ENCODE measurements at places on chromosomes 12 and 14.
A peak's percentile ranks its signal among the peaks of the same experiment; 100 is the strongest.

GRCh38 chr14:42429401-42429800 is 822.7 kb downstream of the LRFN5 start:
- no peak for DNase-seq

- DNase-seq, result no peak
Measured at GRCh38 chr14:41900644-41901043, 294.0 kb downstream of the LRFN5 start.

DNA sequence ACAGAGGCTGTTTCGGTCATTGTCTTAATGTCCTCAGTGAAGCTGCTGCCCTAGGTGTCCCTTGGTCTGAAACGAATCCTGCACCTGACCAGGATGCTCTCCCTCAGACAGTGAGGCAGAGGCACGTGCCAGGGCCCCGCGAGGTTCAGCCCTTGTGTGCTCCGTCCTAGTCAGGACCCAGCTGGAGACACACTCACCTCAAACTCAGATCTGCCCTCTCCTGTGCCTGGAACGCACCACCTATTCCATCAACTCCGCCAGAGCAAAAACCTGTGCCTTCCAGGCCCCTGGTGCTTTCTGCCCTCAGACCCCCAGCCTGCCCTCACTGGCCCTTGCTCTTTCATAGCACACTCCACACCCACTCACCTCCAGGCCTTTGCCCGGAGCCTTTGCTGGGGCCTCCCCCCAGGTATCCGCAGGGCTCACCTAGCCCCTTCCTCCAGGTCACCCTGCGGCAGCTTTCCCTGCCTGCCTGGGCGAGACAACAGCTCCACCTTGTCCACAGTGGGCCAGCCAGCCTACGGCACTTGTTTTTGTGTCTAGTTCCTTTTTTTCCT is 150.6 kb downstream of the BCL11B start:
- no peak for DNase-seq

- no peak for DNase-seq
Measured at GRCh38 chr14:73744874-73745529, 30.8 kb upstream of the PNMA1 start.

DNA sequence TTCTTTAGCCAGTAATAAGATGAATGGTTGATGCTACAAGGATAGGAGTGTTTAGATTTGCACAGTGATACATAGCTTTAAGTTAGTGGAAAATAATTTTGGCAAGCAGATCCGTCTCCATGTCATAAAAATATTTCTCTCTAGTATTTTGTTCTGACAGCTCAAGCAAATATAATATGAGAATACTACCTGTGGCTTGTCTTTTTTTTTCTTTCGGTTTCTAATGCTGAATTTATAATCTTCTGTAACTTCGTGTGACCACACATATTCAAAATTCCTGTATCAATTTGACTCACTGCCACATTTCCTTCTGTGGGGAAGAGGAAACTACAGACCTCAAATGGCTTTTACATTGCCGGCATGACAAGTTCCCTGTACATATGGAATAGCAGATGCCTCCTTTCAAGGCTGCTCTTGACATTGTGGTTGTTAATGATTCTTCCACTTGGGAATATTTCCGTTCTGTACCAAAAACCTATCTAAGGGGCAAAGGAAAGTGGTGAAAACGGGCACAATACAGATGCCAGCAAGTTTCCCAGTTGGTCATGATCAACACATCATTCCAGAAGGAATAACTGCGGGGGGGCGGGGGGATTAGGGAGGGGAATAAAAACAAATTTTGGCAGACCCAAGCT is 103.6 kb upstream of the CCDC91 start:
- no peak for DNase-seq

DNA sequence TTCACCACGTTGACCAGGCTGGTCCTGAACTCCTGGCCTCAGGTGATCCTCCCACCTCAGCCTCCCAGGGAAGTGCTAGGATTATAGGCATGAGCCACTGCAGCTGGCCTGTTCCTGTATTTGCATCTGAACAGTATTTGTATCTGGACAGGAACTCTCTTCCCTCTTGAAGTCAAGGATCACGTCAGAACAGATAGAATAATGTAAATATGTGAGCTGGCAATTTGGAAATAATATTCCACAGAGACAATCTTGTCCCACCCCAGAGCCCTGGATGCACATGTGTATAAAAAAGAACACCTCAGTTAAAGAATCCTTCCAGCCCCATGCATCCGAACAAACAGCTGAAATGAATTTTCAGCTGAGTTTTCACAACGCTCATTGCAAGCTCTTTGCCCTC is 118.3 kb downstream of the VEZT start:
- no peak for DNase-seq

- DNase-seq, result no peak
Measured at GRCh38 chr14:23025151-23025814, 9.4 kb downstream of the PSMB5 start.

DNA sequence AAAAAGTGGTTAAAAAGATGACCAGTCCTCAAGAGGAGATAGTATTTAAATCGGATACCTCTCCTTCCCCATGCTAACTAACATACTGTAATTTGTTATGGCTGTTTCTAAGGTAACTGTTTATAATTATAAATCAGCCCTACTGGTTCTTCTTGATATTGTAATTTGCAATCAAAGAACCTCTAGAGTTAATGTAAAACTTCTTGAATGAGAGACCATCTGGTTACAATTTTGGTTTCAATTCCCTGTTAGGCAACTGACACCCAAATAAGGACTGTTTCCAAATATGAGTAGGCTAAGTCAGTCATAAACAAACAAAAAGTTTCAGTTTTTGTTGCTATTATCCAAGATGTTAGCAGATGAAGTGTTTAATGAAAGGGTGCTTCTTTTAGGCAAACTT is 120.2 kb upstream of the DNM1L start:
- no peak for DNase-seq

GRCh38 chr14:77722301-77722700 is 14.4 kb downstream of the SLIRP start:
- no peak for DNase-seq

- DNase-seq, result peak; percentile 28
Measured at GRCh38 chr14:54450535-54450934, 9.4 kb upstream of the CNIH1 start.

GRCh38 chr12:113894697-113895096 is 71.4 kb downstream of the RBM19 start:
- no peak for DNase-seq

DNA sequence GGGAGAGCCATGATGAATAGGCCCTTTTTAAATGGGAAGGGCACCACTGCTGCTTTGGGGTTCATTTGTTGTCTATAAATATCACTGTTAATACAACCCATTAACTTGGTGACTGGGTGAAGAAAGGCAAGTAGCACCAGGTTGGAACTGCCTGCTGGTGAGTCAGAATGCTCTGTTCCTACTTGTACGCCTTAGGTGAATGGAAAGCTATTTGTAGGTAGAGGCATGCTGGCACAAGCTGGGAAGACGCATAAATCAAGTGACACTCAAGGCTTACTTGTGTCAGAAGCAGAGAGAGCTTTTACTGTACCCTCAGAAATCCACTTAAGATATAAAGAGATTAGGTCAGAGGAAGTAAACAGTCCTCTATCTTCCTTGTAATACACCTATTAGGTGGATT is 142.5 kb downstream of the TMX1 start:
- no peak for DNase-seq

GRCh38 chr12:12999959-13000615 is at the start of gene HEBP1:
Gene HEBP1 (minus strand): TSS chr12:13000265. CDS start chr12:13000114, 151 bp downstream.
- DNase-seq, result peak; percentile 95

DNA sequence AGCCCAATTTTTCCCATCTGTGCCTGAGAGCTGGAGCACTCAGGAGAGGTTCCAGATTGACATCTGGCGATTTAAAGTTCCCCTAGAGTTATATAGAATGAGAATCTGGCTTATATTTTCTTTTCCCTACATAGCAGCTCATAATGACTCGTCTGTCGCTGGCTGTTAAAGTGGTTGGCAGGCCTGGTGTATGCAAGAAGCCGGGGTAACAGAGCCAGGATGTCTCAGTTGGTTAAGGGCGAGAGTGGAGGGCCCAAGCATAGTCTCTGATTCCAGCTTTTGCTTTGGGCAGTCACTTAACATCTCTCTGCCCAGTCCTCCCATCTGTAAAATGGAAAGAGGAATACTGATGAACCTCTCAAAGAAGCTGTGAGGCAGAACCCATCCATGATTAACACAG is 751.6 kb downstream of the NOVA1 start:
- no peak for DNase-seq

- no peak for DNase-seq
Measured at GRCh38 chr14:48504921-48505320, 829.5 kb upstream of the MDGA2 start.

GRCh38 chr12:65189028-65189718 is 19.8 kb downstream of the LEMD3 start:
- no peak for DNase-seq

GRCh38 chr14:22978981-22979671 is 3.2 kb downstream of the AJUBA start:
- no peak for DNase-seq

DNA sequence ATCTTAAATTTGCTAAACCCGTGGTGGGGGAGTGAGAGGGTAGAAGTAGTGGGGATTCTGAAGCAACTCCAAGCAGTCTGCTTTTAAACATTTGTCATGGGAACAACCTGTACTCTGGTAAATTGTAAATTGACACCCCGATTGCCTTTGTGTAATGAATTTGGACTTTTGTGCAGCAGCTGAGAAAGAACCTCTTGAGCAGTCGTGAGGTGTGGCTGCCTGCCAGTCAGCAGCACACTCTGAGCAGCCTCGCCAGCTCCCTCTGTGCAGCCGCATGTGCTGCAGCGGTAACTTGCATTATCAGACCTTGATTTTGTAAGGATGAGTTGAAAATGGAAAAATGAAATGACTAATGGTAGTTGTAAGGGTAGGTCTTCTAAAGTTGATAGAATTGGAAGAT is 74.3 kb downstream of the SUSD6 start:
- DNase-seq, result no peak

DNA sequence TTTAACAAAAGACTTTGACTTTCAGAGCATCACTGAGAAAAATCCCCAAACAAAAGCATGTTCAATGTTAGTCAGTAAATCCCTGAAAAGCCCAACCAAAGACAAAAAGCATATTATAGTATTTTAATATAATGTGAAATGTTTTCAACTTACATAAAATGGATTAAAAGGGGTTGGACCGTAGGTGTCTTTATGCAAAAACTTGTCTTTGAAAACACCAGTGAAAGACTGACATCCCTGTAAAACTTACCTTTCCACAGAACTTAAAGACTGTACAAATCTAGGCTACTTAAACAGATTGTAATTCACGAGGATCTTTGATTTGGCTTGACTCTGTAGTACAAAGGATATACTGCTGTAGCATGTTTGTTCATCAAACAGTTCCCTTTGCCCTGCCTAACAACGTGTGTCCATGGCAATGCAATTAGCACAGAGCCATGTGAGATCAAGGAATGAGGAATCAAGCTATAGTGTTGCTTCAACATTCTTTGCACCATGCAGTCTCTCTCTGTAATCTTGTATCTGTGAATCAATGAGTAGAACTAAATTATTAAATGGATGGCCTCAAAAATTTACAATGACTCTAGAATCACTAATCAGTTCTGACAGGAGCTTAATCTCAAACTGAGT is 138.5 kb upstream of the SYT1 start:
- no peak for DNase-seq

DNA sequence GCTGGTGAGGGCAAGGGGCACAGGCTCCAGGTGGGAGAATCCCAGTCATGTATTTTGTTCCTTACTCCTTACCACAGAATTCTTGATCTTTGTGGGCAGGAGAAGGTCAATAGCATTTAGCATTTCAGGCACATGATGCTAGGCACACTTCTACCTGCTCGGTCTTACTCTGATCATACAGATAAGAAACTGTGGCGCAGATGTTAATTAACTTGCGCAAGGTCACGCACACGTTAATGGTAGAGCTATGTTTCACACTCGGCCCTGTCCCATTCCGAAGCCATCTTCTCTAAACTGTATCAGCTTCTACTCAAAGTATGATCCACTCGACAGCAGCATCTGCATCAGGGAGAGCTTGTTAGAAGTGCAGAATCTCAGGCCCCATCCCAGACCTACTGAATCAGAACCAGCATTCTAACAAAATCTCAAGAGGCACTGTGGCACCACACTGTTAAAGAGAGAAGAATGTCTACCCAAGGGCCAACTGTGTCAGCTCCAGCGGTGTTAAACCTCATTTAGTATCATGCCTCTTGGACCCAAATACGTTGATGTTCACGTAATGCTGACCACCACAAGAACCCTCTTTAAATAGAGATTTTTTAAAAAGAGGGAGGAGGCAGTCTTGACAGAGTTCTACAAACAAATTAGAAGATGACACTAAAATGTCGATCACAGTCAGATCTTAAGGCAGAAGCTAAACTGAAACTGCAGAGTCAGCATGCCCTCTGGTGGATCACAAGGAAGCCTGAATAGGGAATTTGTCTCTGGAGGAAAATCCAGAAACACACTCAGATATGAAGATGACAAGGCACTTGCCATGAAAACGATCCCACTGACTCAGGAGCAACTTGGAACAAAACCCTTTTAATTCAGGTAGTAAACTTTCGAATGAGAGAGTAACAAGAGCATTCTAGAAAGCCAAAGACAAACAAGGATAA is 7.3 kb downstream of the STXBP6 start:
- no peak for DNase-seq

DNA sequence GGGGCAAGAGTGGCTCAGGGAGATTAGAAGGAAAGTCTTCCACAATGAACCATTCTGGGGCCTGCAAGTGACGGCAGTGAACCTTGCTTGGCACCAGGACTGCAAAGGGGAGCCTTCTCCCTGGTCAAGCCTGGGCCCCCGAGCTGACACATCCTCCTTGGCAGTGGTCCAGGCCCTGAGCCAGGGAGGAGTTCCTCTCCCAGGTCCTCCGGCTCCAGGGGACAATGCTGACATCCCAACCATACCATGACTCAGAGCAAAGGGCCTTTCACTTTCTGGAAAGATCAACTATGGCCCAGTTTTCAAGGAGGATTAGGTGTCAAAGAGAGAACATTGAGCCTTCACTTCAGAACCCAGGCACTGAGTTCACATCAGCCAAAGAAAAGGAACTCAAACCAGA is 756.5 kb upstream of the TBX3 start:
- no peak for DNase-seq

DNA sequence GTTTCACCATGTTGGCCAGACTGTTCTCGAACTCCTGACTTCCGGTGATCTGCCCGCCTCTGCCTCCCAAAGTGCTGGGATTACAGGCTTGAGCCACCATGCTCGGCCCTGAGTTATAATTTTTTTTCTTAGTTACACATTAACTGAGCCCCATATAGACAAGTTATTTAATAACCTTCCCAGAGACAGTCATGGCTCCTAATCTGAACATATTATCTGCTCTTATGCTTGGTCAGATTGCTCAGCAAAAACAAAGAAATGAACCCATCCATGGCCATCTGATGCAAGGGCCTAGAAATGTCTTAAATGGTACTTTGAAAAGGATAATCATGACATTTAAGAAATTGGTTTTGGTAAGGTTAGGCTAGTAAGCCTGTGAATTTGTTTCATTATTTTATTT is 13.0 kb downstream of the SAMD15 start:
- DNase-seq, result no peak

DNA sequence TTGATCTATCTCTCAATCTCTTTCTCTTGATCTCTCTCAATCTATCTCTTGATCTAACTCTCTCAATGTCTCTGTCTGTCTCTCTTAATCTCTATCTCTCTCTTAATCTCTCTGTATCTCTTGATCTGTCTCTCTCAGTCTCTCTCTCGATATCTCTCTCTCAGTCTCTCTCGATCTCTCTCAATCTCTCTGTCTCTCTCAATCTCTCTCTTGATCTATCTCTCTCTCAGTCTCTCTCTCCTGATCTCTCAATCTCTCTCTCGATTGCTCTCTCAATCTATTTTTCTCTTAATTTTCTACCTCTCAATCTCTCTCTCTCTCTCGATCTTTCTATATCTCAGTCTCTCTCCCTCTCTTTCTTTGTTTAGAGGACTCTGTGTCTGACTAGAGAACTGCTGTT is 126.7 kb downstream of the BCL11B start:
- no peak for DNase-seq
